ENCODE measurements at places on chromosomes 12 and 14.

GRCh38 chr14:82094829-82095345 lies 561.2 kb upstream of the SEL1L start:
- H3K36me3 ChIP-seq, result no peaks in the 10 kb centered on the region
- no peaks in the 10 kb centered on the region for H3K4me1 ChIP-seq
- H3K4me3 ChIP-seq, result no peak overlapping the region
- no peak for DNase-seq
- H3K27ac ChIP-seq, result no peak overlapping the region

GRCh38 chr12:124441443-124442194 lies 125.8 kb downstream of the NCOR2 start:
- no peak overlapping the region for H3K4me3 ChIP-seq
- DNase-seq, result no peak
- H3K27ac ChIP-seq, result peak overlapping the region; percentile 1
- no peaks in the 10 kb centered on the region for H3K27me3 ChIP-seq

GRCh38 chr14:105317546-105317945 lies 3.0 kb downstream of the PACS2 start:
- H3K36me3 ChIP-seq, result no peaks in the 10 kb centered on the region
- no peaks in the 10 kb centered on the region for H3K27me3 ChIP-seq
- H3K4me1 ChIP-seq, result peaks cover 42% of the 10 kb centered on the region
- H3K27ac ChIP-seq, result peak overlapping the region; percentile 36

GRCh38 chr14:54570631-54571415 lies 3.9 kb downstream of the SAMD4A start:
- peak overlapping the region; percentile 99 for H3K27ac ChIP-seq
- no peak overlapping the region for H3K4me3 ChIP-seq
- no peak for DNase-seq

- no peaks in the 10 kb centered on the region for H3K27me3 ChIP-seq
- H3K4me1 ChIP-seq, result peaks cover 48% of the 10 kb centered on the region
- no peak overlapping the region for H3K27ac ChIP-seq
- no peak overlapping the region for H3K4me3 ChIP-seq
- no peak for DNase-seq
These were observed 142.5 kb downstream of the SAMD4A start for GRCh38 chr14:54709444-54709843.

GRCh38 chr14:61695695-61696527 lies 598 bp downstream of the HIF1A start:
- no peaks in the 10 kb centered on the region for H3K27me3 ChIP-seq
- H3K4me1 ChIP-seq, result peaks cover 45% of the 10 kb centered on the region
- no peak for DNase-seq
- H3K36me3 ChIP-seq, result no peaks in the 10 kb centered on the region
- peak overlapping the region; percentile 95 for H3K4me3 ChIP-seq

- no peak for DNase-seq
- peaks cover 66% of the 10 kb centered on the region for H3K4me1 ChIP-seq
- no peak overlapping the region for H3K4me3 ChIP-seq
- H3K27me3 ChIP-seq, result no peaks in the 10 kb centered on the region
These were observed 5.3 kb upstream of the UBC start for GRCh38 chr12:124919521-124920352.

- H3K4me3 ChIP-seq, result peak overlapping the region; percentile 84
- H3K4me1 ChIP-seq, result peaks cover 25% of the 10 kb centered on the region
- H3K36me3 ChIP-seq, result no peaks in the 10 kb centered on the region
- H3K27me3 ChIP-seq, result no peaks in the 10 kb centered on the region
- H3K27ac ChIP-seq, result peak overlapping the region; percentile 99
These were observed 2.3 kb downstream of the CDK17 start for GRCh38 chr12:96397756-96398423.

GRCh38 chr12:50732591-50732990 lies 31.3 kb upstream of the ATF1 start:
- no peaks in the 10 kb centered on the region for H3K4me1 ChIP-seq
- no peak overlapping the region for H3K4me3 ChIP-seq
- H3K27me3 ChIP-seq, result no peaks in the 10 kb centered on the region
- H3K36me3 ChIP-seq, result peaks cover 4% of the 10 kb centered on the region

DNA sequence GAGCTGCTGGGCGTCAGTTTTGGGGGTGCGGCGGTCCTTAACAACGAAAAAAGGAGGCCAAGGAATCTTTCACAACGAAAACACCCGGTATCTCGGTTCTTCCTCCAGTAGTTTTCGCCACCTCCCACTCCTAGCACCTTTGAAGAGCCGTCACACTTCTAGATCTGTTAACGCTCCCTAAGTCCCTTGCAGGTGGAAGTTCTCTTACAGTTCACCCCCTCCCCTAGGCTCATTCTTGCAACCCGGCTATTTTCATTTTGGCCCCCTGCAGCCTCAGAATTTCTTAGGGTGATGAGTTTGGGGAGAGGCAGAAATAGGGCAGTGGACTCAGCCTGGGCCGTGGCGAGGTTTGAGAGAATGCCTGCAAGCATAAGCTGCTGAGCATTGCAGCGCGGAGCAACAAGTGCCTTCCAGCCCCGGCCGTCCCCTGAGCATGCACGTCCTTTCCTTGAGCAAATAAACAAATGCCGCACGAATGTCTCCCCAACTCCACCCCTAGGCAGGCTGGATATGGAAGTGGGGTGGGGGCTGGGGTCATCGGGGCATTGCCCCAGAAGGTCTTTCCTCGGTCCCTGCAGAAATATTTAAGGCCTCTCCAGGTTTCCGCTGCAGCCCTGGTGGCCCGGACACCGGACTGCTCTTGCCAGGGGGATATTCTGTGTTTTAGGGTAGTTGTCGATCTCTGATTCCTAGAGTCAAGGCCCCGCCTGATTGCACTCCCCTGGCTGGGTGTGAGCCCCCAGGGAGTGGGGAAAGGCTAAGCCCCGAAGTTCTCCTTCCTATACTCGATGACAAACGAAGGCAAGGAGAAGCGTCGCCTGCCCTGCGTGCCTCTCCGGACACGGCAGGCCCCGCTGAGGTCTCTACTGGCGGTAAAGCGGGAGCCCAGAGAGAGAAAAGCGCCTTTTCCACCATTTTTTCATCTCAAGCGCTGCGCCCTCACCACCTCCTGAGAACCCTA lies 1.6 kb downstream of the RFX4 start:
- H3K27me3 ChIP-seq, result peaks cover 26% of the 10 kb centered on the region
- no peak for DNase-seq
- H3K4me1 ChIP-seq, result peaks cover 66% of the 10 kb centered on the region
- no peaks in the 10 kb centered on the region for H3K36me3 ChIP-seq
- H3K27ac ChIP-seq, result no peak overlapping the region

GRCh38 chr14:36647824-36648753 lies 13.6 kb upstream of the PAX9 start:
- no peaks in the 10 kb centered on the region for H3K27me3 ChIP-seq
- DNase-seq, result no peak
- H3K4me1 ChIP-seq, result peaks cover 14% of the 10 kb centered on the region

DNA sequence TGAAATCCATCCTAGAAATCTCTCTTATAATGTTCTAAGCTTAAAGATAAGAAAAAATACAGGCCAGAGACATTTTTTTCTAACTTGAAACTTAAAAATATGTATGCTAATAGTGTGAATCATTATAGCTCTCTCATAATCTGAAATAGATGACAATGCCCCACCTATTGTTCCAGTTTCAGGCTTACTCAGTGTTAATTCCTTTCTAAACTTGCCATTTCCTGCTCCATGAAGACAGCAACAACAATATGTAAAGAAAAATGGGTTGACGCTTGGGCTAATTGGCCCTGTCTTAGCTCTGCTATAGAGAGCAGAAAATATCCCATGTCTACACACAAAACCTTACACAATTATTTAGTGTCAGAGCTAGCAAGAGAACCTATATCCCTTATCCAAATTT lies 37.1 kb downstream of the LMO3 start:
- H3K36me3 ChIP-seq, result no peaks in the 10 kb centered on the region
- no peaks in the 10 kb centered on the region for H3K4me1 ChIP-seq
- H3K4me3 ChIP-seq, result no peak overlapping the region
- H3K27ac ChIP-seq, result no peak overlapping the region
- no peak for DNase-seq

- H3K27ac ChIP-seq, result no peak overlapping the region
- H3K4me3 ChIP-seq, result no peak overlapping the region
- no peaks in the 10 kb centered on the region for H3K36me3 ChIP-seq
- no peaks in the 10 kb centered on the region for H3K27me3 ChIP-seq
These were observed 47.6 kb downstream of the RIMBP2 start for GRCh38 chr12:130668286-130669204.

- DNase-seq, result no peak
- no peaks in the 10 kb centered on the region for H3K36me3 ChIP-seq
- H3K4me3 ChIP-seq, result no peak overlapping the region
- no peak overlapping the region for H3K27ac ChIP-seq
- no peaks in the 10 kb centered on the region for H3K4me1 ChIP-seq
- H3K27me3 ChIP-seq, result no peaks in the 10 kb centered on the region
These were observed 71.3 kb downstream of the SYNE3 start for GRCh38 chr14:95445161-95445560.

DNA sequence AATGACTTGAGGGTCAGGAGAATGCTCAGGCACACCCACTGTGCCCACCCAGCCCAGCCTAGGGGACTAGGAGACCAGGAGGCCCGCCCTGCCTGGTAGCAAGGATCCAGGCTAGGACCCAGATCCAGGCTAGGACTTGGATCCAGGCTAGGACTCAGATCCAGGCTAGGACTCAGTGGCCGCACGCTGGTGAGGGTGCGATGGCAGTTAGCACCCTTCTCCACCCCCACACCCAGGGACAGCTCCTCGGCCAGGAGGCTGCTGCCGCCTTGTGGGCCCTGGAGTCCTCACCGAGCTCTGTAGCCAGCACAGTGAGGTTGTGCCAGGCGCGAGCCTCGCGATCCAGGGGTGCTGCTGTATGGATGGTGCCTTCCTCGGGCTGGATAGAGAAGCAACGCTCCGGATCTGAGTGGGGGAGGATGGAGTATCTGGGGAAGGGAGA lies 5.1 kb downstream of the CDH24 start:
- H3K36me3 ChIP-seq, result no peaks in the 10 kb centered on the region
- H3K27ac ChIP-seq, result no peak overlapping the region
- no peak overlapping the region for H3K4me3 ChIP-seq
- peaks cover 15% of the 10 kb centered on the region for H3K4me1 ChIP-seq

GRCh38 chr14:29846339-29847055 lies 81.2 kb downstream of the PRKD1 start:
- no peaks in the 10 kb centered on the region for H3K4me1 ChIP-seq
- H3K27me3 ChIP-seq, result no peaks in the 10 kb centered on the region
- H3K4me3 ChIP-seq, result no peak overlapping the region
- no peaks in the 10 kb centered on the region for H3K36me3 ChIP-seq
- DNase-seq, result no peak

All from vagina (tissue), 2 donors.